NCI-H524 (cell line): ENCODE measurements at places on chromosomes 7 and 10.

DNA sequence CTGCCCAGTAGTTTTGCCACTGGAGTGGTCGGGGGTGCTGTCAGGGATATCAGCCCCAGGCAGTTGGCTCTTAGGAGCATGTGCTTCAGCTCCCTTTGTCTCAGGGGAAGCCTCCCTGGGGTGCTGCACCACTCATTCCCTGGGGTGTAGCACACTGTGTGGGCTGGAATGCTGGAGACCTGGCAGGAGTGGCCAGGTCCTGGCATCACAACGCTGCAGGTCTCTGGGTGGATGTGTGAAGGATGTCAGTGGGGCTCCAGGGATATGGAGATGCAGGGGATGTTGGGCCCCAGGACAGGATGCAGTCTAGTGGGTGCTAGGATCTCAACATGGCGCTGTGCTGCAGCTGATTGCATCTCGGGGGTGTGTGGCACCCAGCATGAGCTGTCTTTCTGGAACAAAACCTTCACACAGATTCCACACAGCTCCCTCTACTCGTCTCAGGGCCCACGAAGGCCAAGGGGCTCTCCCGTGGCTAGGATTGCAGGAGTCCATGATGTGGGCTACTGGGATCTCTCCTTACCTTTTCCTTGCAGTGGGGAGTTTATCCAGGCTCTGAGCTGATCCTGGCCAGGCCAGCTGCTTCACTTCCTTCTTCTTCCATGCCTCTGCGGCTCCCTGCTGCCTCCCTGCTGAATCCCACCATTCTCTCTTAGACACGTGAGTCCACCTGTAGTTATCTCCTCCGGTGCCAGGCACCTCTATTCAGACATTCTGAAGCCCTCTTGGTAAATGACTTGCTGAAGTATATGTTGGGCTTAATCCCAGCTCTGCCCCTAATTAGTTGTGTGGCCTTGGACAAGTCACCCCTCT lies 295.1 kb downstream of the RPS24 start:
- no peak for DNase-seq

GRCh38 chr10:114027041-114027394 lies 16.6 kb upstream of the ADRB1 start:
- no peak for DNase-seq

GRCh38 chr7:77771901-77772300 lies 26.3 kb downstream of the TMEM60 start:
- no peak for DNase-seq

DNA sequence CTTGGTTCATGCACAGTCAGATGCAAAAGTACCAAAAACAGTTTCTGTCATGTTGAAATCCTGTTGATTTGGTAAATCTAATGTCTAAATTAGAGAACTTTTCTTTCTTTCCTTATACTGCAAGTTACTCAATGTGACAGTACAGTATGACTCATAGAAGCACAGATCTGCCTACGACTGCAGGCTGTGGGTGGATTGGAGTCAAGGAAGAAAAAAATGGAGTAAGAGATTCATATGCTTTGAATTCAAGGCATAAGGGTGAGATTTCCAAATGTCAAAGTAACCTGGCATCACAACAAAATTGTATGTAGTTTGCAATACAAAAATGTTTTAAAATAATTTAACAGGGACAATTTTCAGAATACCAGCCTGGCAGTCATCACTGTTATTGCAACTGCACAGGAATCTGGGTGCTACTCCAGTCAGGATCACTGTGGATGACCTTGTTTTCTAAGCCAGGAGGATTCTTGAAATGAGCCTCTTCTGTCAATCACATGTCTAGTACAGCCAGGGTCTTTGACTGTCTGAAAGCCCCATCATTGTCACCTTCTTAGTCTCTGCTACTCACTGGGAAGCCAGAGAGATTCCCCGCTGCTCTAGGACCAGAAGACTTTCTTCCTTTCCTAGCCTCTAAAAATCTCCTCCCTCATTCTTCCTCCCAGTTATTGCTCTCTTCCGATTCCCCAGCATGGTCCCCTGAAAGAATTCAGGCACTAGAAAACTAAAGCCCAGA lies 83.6 kb downstream of the CD36 start:
- DNase-seq = no peak

GRCh38 chr7:2495418-2496299 lies 19.5 kb upstream of the GRIFIN start:
- no peak for DNase-seq

- no peak for DNase-seq
Observed at GRCh38 chr10:123991611-123992570, 100.3 kb upstream of the CPXM2 start.

- no peak for DNase-seq
Observed at GRCh38 chr7:132256721-132257212, 319.5 kb downstream of the PLXNA4 start.

- DNase-seq = no peak
Observed at GRCh38 chr7:115805458-115805857, 225.1 kb downstream of the TFEC start.

GRCh38 chr10:85986777-85987176 lies 379.8 kb downstream of the GRID1 start:
- no peak for DNase-seq

GRCh38 chr10:100561005-100561404 lies 25.3 kb downstream of the HIF1AN start:
- DNase-seq = no peak

DNA sequence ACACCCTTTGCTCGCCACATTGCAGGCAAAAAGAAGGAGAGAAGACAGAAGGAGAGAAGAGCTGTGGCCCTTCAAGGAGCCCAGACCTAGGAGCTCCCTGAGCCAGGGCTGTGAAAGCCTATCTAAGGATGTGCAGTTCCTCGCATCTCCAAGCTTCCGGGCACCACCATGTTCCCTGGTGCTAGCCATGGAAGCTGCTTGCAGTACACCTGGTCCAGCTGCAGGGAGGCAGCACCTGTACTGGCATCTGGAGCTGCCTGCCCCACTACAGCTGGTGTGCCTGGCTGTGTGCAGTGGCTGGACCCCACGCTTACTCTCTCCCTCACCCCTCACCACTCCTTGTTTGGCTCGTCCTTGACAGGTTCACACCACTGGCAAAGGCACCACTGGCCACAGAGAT lies 1111.8 kb upstream of the POT1 start:
- DNase-seq = no peak

DNA sequence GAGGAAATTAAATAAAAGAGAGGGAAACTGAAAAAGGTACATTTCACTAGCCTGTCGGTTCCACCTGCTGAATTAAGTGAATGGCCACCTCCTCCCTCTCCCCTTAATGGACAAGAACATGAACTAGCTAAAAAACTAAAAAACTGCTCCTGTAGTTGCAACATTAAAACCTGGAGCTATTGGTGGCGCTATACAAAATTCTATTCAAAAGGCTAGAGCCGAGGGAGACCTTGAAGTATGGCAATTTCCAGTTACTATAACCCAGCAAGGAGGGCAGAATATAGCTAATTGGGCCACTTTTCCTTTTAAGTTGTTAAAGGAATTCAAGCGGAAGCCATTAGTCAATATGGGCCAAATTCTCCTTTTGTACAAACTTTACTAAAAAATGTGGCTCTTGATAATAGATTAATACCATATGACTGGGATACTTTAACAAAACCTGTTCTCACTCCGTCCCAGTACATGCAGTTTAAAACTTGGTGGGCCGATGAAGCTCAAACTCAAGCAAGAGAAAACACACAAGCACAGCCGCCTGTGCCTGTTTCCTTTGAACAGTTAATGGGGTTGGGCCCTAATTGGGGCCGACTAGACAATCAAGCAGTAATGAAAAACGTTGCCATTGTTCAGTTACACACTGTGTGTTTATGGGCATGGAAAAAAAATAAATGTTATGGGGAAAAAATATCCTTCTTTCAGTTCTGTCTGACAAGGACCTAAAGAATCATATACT lies 6.5 kb upstream of the CHST3 start:
- no peak for DNase-seq

DNA sequence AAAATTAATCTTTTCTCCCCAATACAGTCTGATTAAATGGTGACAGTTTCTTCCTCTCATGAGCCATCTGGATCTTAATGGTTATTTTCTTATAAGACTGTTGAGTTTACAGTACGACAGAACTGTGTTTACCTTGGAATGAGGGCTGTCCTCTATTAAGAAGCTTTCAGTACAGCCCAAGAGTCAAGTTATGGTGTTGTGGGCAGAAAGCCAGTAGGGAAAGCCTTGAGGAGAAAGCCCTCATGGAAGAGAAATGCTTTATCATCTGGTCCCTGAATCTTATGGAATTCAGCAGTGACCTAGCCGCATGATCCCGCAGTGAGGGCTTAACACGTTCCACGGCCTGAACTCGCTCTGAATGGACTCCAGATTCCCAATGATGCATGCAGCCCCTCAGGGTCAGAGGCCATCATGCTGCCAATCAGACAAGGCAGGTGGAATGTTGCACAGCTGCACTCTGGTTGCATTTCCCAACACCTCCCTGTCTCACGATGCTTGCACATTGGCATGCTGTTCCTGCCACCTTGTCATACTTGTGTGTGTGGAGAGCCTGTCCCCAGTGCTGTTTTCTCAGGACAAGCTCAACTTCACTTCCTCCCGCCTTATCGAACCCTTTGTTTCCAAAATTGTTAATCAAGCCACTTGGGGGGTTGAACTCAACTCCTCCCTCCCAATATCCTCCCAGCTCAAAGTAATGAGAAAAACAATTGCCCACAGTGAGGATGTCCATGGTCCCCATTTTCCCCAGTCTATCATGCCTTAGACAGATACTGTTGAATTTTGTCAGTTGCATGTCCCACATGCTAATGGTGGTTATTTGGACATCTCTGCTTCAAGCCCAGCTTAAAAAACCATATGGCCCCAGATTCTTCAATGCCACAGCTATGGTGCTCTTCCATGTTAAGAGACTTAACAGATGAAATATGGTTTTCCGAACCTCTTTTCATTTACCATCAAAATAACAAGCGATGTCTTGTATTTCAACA lies 211.1 kb upstream of the TCF7L2 start:
- no peak for DNase-seq

GRCh38 chr7:36430881-36431280 lies 41.2 kb downstream of the ANLN start:
- no peak for DNase-seq

DNA sequence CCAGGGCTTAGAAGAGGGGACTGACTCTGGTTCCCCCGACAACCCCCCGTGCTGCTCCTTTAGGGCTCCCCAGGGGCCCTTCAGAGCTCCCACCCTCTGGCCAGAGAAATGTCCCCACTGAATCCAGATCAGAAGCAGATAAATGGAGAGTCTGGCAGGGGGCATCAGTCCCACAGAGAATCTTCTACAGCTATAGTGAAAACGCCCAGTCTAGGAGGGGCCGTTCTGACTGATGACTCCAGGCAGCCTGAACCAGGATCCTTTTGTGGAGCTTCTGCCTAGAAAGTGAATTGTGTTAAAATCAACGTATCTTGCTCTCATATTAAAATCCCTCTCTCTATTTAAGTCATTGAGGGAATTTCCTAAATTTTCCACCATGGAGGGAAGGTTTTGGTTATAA lies 471.4 kb downstream of the LRMDA start:
- no peak for DNase-seq

DNA sequence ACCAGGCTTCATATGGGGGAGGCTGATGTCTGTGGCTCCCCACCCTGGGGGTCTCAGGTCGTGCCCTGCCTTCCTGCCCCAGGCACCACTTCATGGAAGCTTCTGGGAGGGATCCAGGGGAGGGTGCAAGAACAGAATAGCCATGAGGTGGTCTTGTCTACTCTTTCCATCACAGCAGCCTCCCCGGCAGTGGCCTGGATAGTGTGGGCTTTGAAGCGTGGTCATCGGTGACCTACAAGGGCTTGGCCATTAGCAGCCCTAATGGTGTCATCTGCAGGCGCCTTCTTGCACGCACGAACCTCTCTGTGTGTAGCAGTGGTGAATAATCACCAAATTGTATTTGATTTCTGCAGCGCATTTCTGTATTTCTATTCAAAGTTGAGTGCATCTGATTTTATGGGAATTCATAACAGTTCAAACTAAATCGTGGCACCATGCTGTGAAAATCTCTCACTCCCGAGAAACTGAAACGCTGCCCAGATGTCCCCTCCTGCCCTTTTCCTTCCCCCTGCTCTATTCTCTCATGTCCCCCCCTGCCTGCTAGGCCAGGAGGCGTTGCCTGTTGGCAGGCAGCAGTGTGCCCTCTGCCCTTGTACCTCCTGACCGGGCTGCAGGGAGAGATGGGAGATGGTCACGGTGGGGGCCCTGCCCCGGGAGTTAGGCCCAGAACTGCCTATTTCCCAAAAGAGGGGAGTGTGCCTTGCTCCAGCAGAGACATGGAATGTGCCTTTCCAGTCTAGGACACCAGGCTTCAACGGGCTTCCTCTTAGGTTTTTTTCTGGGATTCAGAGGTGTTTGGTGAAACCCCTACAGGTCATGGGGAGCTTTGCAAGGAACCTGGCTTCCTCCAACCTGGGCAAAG lies 34.8 kb downstream of the CDH23 start:
- no peak for DNase-seq

DNA sequence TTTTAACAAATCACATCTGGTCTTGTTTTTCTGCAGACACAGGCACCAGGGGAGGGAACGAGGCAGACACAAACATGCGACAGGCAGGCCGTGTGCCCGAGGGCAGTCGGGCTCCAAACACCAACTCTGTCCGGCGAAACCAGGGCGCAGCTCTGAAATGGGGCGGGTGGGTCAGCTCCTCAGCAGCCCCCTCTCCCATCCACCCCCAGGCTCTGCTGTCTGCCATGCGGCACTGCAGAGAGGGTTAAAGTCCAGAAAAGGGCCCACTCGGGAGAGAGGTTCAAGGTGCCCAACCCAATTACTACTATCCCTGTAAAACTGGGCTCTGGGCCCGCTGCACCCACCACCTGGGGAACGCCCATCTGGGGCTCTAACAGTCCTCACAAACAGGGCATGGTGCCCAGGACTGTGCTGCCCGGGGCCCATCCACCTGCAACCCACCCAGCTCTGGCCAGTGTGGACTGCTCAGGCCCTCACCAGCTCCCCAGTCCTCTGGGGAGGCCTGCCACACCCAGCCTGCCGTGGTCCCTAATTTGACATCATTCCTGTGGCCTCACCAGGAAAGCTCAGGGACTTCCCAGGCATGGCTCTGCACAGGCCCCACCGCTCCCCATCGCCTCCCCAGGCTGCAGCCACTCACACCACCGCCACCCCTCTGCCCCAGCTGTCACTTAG lies 18.7 kb downstream of the YKT6 start:
- DNase-seq = no peak
